ENCODE measurements at places on chromosomes 3 and 15. TPM values are rescaled to one million over a fixed set of nuclear protein-coding genes. Genes with fewer than 3 reads are reported as not detected.

Gene TMC3
- polyA plus RNA-seq, result not detected

Gene PLXND1
- 52.5 TPM for polyA plus RNA-seq

Gene FAIM
- polyA plus RNA-seq, result 36.5 TPM

Gene AMOTL2
- polyA plus RNA-seq, result 17.9 TPM

Gene ANKUB1
- polyA plus RNA-seq, result not detected

Gene MAP6D1
- 1.4 TPM for polyA plus RNA-seq

Gene CSTA
- 3.7 TPM for polyA plus RNA-seq

GRCh38 chr15:41825572-41826535 lies 2.0 kb upstream of the JMJD7 start:
- no peak overlapping the region for H3K27ac ChIP-seq
- no peaks in the 10 kb centered on the region for H3K36me3 ChIP-seq
- H3K4me3 ChIP-seq, result no peak overlapping the region
- peaks cover 11% of the 10 kb centered on the region for H3K4me1 ChIP-seq

DNA sequence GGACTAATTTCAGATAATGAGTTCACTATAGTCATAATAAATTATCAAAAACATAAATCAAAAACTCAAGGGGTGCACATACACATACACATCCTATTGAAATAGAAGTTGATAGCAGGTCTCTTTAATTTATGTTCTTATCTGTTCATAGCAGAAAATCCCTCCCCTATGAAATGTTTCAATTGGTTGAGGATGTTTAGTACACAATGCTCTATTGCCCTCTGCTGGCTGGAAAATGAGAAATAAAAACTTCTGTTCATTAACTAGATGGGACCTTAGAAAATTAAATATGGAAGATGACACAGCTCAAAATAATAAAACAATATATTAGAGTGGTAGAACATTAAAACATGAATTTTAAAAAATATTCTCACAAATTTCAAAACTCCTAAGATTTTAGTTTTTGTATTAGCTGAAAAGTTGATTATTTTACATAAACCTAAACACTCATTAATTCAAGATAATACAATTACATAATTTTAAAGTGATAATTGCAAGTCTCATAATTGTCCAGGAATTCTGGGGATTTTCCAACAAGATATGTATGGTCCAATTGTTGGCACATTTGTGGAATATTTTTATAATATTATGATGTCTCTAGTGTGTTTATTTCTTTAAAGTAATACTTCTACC lies 735.0 kb downstream of the ROBO1 start:
- H3K27me3 ChIP-seq, result peaks cover 3% of the 10 kb centered on the region
- no peak overlapping the region for H3K27ac ChIP-seq
- no peak overlapping the region for H3K4me3 ChIP-seq
- no peak for DNase-seq
- no peaks in the 10 kb centered on the region for H3K4me1 ChIP-seq

- no peak for DNase-seq
- no peak overlapping the region for H3K27ac ChIP-seq
- H3K27me3 ChIP-seq, result no peaks in the 10 kb centered on the region
These were observed 15.3 kb upstream of the UNC13C start for GRCh38 chr15:53962646-53963561.

- H3K36me3 ChIP-seq, result no peaks in the 10 kb centered on the region
- H3K4me3 ChIP-seq, result no peak overlapping the region
- no peak overlapping the region for H3K27ac ChIP-seq
- DNase-seq, result no peak
- H3K27me3 ChIP-seq, result no peaks in the 10 kb centered on the region
These were observed 1532.5 kb upstream of the CADM2 start for GRCh38 chr3:83426300-83426699.

- no peaks in the 10 kb centered on the region for H3K27me3 ChIP-seq
- H3K4me1 ChIP-seq, result no peaks in the 10 kb centered on the region
- DNase-seq, result no peak
- H3K36me3 ChIP-seq, result no peaks in the 10 kb centered on the region
These were observed 53.1 kb downstream of the GRIP2 start for GRCh38 chr3:14487086-14487485.

DNA sequence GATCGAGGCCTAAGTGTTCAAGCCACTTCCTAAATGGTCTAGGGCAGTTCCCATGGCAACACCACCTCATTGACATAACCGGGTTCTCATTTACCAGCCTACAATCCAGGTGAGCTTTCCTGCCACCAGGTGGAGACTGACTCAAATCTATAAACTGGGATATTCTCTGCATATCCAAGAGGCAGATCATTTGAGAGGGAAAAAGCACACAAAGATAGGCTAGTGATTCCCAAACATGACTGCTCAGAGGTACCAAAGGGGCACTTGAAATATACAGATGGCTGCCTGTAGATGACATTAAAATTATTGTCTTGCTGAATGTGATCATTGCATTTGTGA lies 141.3 kb upstream of the PROK2 start:
- no peak for DNase-seq
- H3K36me3 ChIP-seq, result no peaks in the 10 kb centered on the region
- no peaks in the 10 kb centered on the region for H3K27me3 ChIP-seq
- no peak overlapping the region for H3K4me3 ChIP-seq
- H3K4me1 ChIP-seq, result no peaks in the 10 kb centered on the region

GRCh38 chr3:15978801-15979200 lies 181.0 kb upstream of the ANKRD28 start:
- no peaks in the 10 kb centered on the region for H3K4me1 ChIP-seq
- H3K4me3 ChIP-seq, result no peak overlapping the region
- no peaks in the 10 kb centered on the region for H3K36me3 ChIP-seq
- no peak for DNase-seq
- H3K27ac ChIP-seq, result no peak overlapping the region

- no peaks in the 10 kb centered on the region for H3K4me1 ChIP-seq
- H3K27me3 ChIP-seq, result no peaks in the 10 kb centered on the region
- no peaks in the 10 kb centered on the region for H3K36me3 ChIP-seq
- H3K4me3 ChIP-seq, result no peak overlapping the region
- no peak for DNase-seq
- H3K27ac ChIP-seq, result no peak overlapping the region
These were observed 55.3 kb downstream of the CORO2B start for GRCh38 chr15:68634122-68634482.

GRCh38 chr15:89864958-89865739 lies 28.6 kb downstream of the AP3S2 start:
- no peaks in the 10 kb centered on the region for H3K36me3 ChIP-seq
- no peaks in the 10 kb centered on the region for H3K27me3 ChIP-seq
- H3K4me1 ChIP-seq, result peaks cover 33% of the 10 kb centered on the region
- no peak for DNase-seq

GRCh38 chr3:9909221-9910013 lies 6.8 kb downstream of the IL17RE start:
- peaks cover 6% of the 10 kb centered on the region for H3K4me1 ChIP-seq
- no peak overlapping the region for H3K4me3 ChIP-seq
- H3K27ac ChIP-seq, result no peak overlapping the region
- no peaks in the 10 kb centered on the region for H3K36me3 ChIP-seq
- DNase-seq, result no peak
- H3K27me3 ChIP-seq, result no peaks in the 10 kb centered on the region

- no peaks in the 10 kb centered on the region for H3K27me3 ChIP-seq
- H3K4me1 ChIP-seq, result no peaks in the 10 kb centered on the region
- no peak for DNase-seq
- H3K27ac ChIP-seq, result no peak overlapping the region
- H3K36me3 ChIP-seq, result no peaks in the 10 kb centered on the region
- H3K4me3 ChIP-seq, result no peak overlapping the region
These were observed 19.5 kb upstream of the P4HTM start for GRCh38 chr3:48970586-48970985.

- no peak overlapping the region for H3K27ac ChIP-seq
- DNase-seq, result no peak
- no peaks in the 10 kb centered on the region for H3K27me3 ChIP-seq
- H3K4me1 ChIP-seq, result no peaks in the 10 kb centered on the region
These were observed 33.1 kb downstream of the PRR20G start for GRCh38 chr3:127254730-127255129.

DNA sequence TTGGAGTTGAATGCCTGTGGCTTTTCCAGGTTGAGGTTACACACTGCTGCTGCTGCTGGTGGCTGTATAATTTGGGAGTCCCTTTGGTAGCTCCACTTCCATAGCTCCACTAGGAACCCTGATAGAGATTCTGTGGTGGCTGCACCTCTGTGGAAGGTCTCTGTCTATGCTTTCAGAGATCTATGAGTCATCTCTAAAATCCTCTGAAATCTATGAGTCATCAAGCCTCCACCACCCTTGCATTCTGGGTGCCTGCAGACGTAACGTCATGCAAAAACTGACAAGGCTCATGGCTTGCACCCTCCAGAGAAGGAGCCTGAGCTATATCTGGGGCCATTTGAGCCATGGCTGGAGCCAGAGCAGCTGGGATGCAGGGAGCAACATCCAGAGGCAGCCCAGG lies 1037.0 kb upstream of the CFAP20DC start:
- no peak overlapping the region for H3K4me3 ChIP-seq
- no peak for DNase-seq
- H3K36me3 ChIP-seq, result no peaks in the 10 kb centered on the region
- no peak overlapping the region for H3K27ac ChIP-seq
- H3K4me1 ChIP-seq, result no peaks in the 10 kb centered on the region

DNA sequence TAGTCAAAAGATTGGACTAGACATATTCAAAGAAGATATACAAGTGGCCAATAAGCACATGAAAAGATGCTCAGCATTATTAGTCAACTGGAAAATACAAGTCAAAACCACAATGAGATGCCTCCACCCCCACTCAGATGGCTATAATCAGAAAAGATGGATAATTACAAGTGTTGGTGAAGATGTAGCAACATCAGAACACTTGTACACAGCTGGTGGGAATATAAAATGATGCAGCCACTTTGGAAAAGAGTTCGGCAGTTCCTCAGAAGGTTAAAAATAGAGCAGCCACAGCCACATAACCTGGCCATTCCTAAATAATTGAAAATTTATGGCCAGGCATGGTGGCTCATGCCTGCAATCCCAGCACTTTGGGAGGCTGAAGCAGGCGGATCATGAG lies 38.4 kb downstream of the HEG1 start:
- no peak for DNase-seq
- H3K27ac ChIP-seq, result no peak overlapping the region
- no peak overlapping the region for H3K4me3 ChIP-seq
- H3K4me1 ChIP-seq, result no peaks in the 10 kb centered on the region

GRCh38 chr3:22835041-22835440 lies 368.1 kb upstream of the UBE2E2 start:
- H3K4me1 ChIP-seq, result no peaks in the 10 kb centered on the region
- no peaks in the 10 kb centered on the region for H3K36me3 ChIP-seq
- H3K4me3 ChIP-seq, result no peak overlapping the region
- no peak for DNase-seq
- H3K27me3 ChIP-seq, result no peaks in the 10 kb centered on the region

- no peak for DNase-seq
- H3K27ac ChIP-seq, result peak overlapping the region; percentile 52
- H3K4me1 ChIP-seq, result no peaks in the 10 kb centered on the region
These were observed 62.3 kb downstream of the IQSEC1 start for GRCh38 chr3:13010780-13011572.

- H3K36me3 ChIP-seq, result no peaks in the 10 kb centered on the region
- H3K4me3 ChIP-seq, result no peak overlapping the region
- H3K27ac ChIP-seq, result no peak overlapping the region
- no peaks in the 10 kb centered on the region for H3K27me3 ChIP-seq
- H3K4me1 ChIP-seq, result peaks cover 14% of the 10 kb centered on the region
These were observed 14.3 kb downstream of the KAT2B start for GRCh38 chr3:20054549-20054987.

GRCh38 chr3:137946356-137946973 lies 63.5 kb upstream of the CLDN18 start:
- no peak overlapping the region for H3K27ac ChIP-seq
- DNase-seq, result peak; percentile 11
- no peaks in the 10 kb centered on the region for H3K36me3 ChIP-seq
- H3K4me3 ChIP-seq, result no peak overlapping the region

- no peak for DNase-seq
- H3K27ac ChIP-seq, result no peak overlapping the region
- no peaks in the 10 kb centered on the region for H3K36me3 ChIP-seq
- no peak overlapping the region for H3K4me3 ChIP-seq
- H3K4me1 ChIP-seq, result peaks cover 6% of the 10 kb centered on the region
- H3K27me3 ChIP-seq, result no peaks in the 10 kb centered on the region
These were observed 3.1 kb downstream of the ABTB1 start for GRCh38 chr3:127675651-127676391.

GRCh38 chr3:139937674-139938279 lies 2.8 kb downstream of the CLSTN2 start:
- H3K36me3 ChIP-seq, result no peaks in the 10 kb centered on the region
- no peaks in the 10 kb centered on the region for H3K4me1 ChIP-seq
- peak; percentile 21 for DNase-seq
- no peak overlapping the region for H3K27ac ChIP-seq

- peaks cover 13% of the 10 kb centered on the region for H3K4me1 ChIP-seq
- H3K4me3 ChIP-seq, result no peak overlapping the region
- H3K36me3 ChIP-seq, result no peaks in the 10 kb centered on the region
These were observed 82.0 kb upstream of the ATP11B start for GRCh38 chr3:182711261-182711683.

- H3K27me3 ChIP-seq, result no peaks in the 10 kb centered on the region
- no peaks in the 10 kb centered on the region for H3K4me1 ChIP-seq
- H3K4me3 ChIP-seq, result no peak overlapping the region
- DNase-seq, result no peak
These were observed 9.5 kb downstream of the NECTIN3 start for GRCh38 chr3:111081008-111081545.

DNA sequence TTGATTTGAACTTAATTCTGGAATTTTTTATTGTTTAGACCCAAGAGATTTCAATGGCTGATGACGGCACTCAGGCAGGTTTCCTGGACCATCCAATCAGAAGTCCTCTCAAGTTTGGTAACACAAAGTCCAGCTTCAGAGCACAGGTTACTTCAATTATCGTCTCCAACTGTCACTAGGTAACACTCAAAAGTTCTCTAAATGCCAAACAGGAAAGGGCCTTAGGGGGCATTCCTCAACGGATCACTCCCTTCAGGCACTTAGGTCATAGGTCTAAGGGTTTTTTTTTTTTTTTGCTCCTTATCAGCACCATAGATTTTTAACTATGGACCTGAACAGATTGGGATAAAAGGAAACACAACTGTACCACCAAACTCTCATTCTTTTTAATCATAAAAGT lies 85.8 kb downstream of the MEIS2 start:
- H3K27ac ChIP-seq, result no peak overlapping the region
- no peak for DNase-seq
- no peak overlapping the region for H3K4me3 ChIP-seq

DNA sequence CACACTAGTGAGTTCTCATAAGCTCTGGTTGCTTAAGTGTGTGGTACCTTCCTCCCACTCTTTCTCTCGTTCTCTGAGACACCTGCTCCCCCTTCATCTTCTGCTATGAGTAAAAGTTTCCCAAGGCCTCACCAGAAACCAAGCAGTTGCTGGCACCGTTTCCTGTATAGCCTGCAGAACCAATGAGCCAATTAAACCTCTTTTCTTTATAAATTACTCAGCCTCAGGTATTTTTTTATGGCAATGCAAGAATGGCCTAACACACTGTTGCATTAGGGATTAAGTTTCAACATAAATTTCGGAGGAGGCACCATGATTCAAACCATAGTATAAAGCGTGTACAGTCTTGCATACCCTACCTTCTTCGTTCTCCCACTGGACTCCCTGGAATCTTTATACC lies 252.3 kb upstream of the CHRM5 start:
- H3K4me1 ChIP-seq, result no peaks in the 10 kb centered on the region
- H3K36me3 ChIP-seq, result no peaks in the 10 kb centered on the region
- no peak overlapping the region for H3K27ac ChIP-seq
- no peaks in the 10 kb centered on the region for H3K27me3 ChIP-seq

GRCh38 chr15:44092221-44092620 lies 102.8 kb downstream of the FRMD5 start:
- H3K27ac ChIP-seq, result no peak overlapping the region
- no peaks in the 10 kb centered on the region for H3K36me3 ChIP-seq
- no peaks in the 10 kb centered on the region for H3K27me3 ChIP-seq
- H3K4me3 ChIP-seq, result no peak overlapping the region
- no peak for DNase-seq
